ENCODE measurements at places on chromosomes 5 and 9. TPM values are rescaled to one million over a fixed set of nuclear protein-coding genes. Genes with fewer than 3 reads are reported as not detected.

PHYHD1 gene
- 2.5 TPM for total RNA-seq

GRCh38 chr5:431711-432050, 11.3 kb upstream of the EXOC3 start:
- DNase-seq = no peak

IL5 gene
- not detected for total RNA-seq

PDE4D gene
- 24.8 TPM for total RNA-seq

ITK gene
- not detected for total RNA-seq

DNA sequence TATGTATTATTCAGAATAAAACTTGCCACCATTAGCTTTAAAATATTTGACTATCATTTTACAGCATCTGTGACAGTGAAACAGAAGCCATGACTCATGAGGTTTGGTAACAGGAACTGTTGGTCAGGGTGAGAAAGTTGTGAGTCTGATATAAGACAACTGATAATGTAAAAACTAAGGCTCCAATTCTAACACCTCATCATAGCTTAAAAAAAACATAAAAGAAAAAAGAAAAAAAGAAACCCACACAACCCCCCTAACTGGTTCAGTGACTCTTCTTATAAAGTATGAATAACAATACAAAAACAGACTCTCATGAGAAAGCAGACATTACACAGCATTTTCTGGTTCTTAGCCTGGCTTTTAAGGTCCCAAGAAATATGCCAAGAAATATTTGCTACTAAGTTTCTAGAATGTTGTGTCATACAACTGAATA, 85.8 kb downstream of the MRPS27 start:
- DNase-seq = peak; percentile 72

- DNase-seq = peak; percentile 68
Measured at GRCh38 chr5:66830636-66831035, 234.4 kb downstream of the MAST4 start.

SEMA5A gene
- total RNA-seq = 10.2 TPM

Data from mammary epithelial cell (primary cell).